ENCODE measurements at places on chromosomes 5 and 9.

- no peak for DNase-seq
Measured at GRCh38 chr5:38605610-38606009, 49.2 kb upstream of the LIFR start.

DNA sequence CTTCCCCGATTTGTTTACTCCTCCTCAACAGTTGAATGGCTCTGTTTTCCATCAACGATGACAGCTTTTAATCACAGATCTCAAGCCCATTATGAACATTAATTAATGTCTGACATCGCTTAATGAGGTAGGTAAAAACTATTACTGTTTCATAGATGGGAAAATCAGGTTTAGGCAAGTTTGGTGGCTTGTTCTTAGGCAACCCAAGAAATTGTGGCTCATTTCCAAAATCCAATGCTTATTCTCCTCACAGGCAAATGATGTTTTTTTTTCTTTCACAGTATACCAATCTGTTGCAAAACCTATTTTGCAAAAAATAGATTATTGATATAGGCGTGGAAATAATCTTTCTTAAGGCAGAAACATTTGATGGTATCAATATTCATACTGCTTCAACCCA lies 70.8 kb upstream of the CHD1 start:
- no peak for DNase-seq

- DNase-seq, result no peak
Measured at GRCh38 chr9:90871327-90871935, 69.8 kb downstream of the SYK start.

GRCh38 chr9:134053401-134053871 lies 14.4 kb downstream of the BRD3 start:
- DNase-seq, result no peak

DNA sequence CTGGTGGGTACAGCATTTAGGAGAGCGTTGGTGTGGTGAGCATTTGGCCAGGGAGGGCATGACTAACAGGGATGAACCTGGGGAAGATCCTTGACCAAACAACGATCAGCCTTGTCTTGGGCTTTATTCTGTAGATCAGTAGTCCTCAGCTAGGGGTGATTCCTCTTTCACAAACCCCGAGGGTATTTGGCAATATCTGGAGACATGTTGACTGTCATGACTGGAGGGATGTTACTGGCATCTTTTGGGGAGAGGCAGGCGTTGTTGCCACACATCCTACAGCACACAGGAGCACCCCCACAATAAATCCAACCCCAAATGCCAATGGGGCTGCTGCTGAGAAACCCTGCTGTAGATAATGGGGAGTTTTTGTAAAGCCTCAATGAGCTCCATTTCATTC lies 43.9 kb downstream of the OSTF1 start:
- no peak for DNase-seq

- no peak for DNase-seq
Measured at GRCh38 chr9:104758974-104759373, 5.0 kb upstream of the NIPSNAP3B start.

Data from activated naive CD8-positive, alpha-beta T cell treated with anti-CD3 and anti-CD28 coated beads, Interleukin-2, amount 50 U/mL, for 24 hours (primary cell).